ENCODE measurements at places on chromosomes 13 and 19.

- DNase-seq = no peak
These were observed 38.4 kb downstream of the GNG7 start for GRCh38 chr19:2663920-2664571.

DNA sequence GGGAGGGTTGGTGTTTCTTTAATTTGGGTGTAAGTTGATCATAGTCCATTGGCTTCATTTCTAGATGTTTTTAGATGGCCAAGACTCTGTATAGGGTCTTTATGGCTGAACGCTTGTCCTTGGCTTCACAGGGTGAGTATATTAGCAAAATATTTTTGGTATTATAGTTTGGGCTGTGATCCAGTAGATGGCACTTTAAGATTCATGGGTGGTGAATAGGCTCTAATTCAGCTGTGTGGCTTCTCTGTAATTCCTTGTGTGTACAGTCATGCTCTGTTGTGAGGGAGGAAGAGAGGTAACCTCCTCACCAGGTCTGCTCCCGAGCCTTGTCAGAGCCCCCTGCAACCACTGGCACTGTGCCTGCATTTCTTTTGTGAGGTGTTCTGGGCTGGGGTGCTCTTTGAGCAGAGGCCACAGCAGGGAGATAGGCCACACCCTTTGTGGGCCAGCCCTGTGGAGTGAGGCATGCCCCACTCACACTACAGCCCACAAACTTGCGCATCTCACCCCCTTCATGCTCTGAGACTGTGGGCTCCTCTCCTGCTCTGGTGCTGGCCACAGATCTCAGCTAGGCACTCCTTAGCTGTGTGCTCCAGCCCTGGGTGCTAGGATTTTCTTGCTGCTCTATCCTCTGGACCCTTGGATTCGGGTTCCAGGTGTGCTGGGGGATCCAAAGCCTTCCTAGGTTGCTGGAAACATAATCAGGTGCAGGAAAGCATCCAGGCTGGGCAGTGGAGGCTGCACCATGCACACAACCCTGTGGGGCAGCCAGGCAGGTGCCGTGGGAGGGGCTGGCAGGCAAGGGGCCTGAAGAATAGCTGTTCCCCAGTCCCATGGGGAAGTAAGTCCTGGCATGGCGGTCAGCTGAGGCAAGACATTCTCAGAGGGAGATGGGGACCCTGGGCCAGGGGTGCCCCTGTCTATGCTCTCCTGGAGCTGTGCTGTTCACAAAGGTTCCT lies 193.9 kb downstream of the GPC5 start:
- no peak for DNase-seq

DNA sequence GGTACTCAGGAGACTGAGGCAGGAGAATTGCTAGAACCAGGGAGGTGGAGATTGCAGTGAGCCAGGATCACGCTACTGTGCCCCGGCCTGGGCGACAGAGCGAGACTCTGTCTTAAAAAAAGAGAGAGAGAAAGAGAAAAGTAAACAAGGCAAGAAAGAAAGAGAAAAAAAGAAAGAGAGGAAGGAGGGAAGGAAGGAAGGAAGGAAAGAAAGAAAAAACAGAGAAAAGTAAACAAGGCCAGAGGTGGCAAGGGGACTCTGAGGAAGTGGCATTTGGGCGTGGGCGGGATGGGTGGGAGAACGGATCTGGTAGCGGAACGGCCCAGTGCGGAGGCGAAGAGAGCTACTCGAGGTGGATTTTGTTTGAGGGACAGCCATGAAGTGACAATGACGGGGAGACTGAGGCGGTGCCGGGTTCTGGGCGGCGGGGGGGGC lies 7.5 kb upstream of the ARRDC2 start:
- DNase-seq = no peak

- DNase-seq = no peak
These were observed 399 bp upstream of the ZNF136 start for GRCh38 chr19:12162513-12162881.

DNA sequence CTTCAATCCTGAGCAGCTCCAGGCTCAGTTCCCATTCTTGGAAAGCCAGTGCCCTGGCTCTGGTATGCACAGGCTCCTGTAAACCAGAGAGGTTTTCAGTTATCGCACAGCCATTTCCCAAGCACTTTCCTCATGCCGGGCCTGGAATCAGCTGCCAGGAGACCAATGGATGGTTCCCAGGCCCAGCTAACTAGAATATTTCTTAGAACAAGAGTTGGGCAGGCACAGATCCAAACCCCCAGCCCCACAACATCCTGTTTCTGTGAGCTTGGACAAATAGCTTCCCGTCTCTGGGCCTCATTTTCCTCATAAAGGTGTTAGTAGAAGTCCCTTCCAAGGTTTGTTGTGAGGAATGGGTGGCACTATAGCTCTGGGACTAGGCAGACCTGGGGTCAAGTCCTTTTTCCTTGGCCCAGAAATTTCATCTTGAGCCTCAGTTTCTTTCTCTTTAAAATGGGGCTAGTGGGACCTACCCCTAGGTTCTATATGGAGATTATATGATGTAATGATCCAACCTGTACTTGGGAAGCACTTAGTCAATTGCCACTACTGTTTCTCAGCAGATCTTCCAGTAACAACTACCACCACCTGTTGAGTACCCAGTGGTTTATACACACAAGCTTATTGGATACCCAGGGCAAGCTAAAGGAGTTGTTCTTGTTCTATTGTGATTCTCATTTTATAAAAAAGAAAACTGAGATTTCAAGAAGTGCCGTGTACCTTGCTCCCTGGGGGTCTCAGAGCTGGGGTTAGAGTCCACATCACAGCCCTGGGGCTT lies 5.1 kb upstream of the CCDC97 start:
- no peak for DNase-seq

- no peak for DNase-seq
These were observed 894.3 kb downstream of the EFNB2 start for GRCh38 chr13:105641121-105641520.

DNA sequence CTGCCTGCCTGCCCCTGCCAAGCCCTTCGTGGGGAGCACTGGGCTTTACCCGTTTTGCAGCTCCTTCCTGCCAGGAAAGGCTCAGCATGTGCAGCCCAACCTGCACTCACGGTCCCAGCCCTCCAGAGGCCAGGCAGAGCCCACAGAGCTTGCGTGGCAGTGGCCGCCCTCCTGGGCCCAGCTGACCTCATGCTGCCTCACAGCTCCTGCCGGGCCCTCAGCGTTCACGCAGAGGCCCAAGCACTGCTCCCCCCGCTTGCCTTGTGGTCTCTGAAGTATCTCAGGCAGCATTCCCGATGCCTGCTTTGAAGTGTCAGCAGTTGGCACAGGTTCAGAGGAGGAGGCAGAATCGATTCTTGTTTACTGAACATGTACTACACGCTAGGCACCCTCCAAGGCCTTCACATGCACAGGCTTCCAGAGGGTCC lies 32.5 kb downstream of the CAPN12 start:
- DNase-seq = no peak

DNA sequence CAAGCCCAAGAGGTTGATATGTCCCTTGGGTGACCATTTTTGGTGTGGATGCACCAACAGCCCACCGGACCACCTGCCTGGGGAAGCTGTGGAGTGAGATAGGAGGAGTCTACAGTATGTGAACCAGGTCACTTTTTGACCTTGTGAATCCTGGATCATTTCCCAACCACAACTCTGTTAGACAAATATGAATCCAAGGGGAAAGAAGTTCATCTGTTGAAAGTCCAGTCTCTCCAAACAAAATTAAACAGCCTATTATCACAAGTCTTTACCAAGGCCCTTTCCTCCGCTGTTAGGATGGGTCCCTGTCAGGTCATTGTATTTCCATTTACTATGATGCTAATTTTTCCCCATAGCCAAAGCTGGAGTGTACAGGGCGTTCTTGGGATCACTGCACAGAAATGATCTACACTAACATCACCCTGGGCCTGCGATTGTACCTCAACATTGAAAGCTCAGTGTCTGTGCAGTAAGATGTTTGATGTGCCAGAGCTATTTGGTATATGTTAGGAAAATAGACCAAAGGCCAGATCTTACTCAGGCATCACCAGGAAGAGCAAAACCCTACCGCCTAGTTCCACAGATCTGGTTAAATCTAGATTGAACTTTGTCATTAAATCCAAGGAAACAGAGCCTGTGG lies 117.1 kb downstream of the STARD13 start:
- no peak for DNase-seq

- no peak for DNase-seq
These were observed 130.4 kb downstream of the CRYL1 start for GRCh38 chr13:20395061-20395916.

DNA sequence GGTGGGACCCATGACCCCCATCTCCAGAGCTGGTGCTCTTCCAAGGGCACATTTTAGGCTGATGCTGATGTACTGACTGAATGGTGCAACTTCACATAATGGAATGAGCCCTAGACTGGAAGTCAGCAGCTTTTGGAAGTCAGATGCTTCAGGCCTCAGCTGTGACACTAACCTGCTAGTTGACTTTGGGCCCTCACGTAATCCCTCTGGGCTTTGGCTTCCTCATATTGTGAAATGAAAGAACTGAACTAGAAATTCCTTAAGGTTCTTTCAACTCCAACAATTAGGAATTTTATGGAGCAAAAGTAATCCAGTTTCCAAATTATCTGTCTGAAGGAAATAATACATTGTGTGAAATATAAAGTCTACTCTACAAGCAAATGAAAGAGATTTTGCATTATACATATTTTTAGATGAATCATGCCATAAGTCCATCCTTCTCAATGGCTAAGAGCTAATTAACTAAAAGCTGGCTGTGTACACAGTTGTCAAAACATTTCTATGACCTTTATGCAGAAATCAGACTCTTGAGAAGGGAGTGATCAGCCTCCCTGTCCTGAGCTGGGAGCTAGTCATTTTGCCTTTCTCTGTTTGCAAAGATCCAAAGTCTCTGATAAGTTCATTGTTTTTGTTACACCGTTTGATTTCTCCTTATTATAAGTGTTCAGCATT lies 204.2 kb downstream of the DCLK1 start:
- DNase-seq = no peak

DNA sequence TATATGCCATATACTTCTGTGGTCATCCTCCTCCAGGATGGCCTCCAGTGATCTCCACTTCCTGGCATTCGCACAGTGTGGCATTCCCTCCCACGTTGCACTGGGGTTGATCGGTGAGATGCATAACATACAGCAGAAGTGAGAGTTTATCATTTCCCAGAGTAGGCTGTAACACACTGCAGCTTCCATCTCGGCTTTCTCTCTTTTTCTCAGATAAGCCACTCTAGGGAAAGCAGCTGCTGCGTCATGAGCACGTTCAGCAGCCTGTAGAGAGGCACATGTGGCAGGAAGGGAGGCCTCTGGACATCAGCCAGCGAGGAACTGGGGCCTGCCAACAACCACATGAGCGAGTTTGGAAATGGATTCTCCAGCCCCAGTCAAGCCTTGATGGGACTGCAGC lies 807.1 kb downstream of the DIAPH3 start:
- DNase-seq = no peak

GRCh38 chr13:23003446-23003845 lies 177.3 kb upstream of the SGCG start:
- DNase-seq = no peak

DNA sequence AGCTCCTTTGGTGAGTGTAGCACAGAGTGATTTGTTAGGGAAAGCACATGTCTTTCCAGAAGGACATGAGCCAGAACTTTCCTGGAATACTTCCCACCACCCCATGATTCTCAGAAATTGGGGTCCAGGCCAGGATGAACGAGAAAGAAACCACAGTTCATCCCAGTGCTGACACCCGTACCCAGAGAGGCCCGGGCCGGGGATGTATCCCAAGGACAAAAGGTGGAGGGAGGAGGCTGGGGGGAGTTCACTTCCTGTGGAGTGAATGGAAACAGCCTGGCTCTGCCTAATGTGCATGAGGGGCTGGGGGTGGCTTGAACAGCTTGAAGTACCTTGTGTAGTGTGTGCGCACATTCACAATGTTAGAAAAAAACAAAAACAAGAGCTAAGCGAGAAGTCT lies 47.5 kb downstream of the CDADC1 start:
- no peak for DNase-seq

GRCh38 chr13:100887729-100888151 lies 213.1 kb upstream of the TMTC4 start:
- no peak for DNase-seq

DNA sequence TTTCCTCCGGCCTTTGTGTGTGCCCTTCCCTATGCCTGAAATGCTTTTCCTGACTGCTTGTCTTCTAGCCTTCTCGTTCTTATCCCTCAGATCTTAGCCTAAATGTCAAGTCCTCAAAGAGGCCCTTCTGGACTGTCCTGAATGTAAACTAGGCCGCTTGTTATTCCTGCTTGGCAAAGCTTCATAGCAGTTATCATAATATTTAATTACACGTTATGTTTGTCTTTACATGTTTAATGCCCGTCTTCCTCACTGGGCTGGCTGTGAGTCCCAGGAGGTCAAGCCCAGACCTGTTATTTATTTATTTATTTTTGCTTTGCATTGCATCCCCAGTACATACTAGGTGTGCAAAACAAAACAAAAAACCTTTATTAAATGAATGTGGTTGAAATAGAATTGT lies 62.7 kb downstream of the SIPA1L3 start:
- DNase-seq = no peak

- peak; percentile 34 for DNase-seq
These were observed 1227.4 kb upstream of the PCDH20 start for GRCh38 chr13:62643007-62643483.

- no peak for DNase-seq
These were observed 250.3 kb upstream of the ATXN8OS start for GRCh38 chr13:69857183-69857821.
